ENCODE measurements at places on chromosomes 16 and 17. TPM values are rescaled to one million over a fixed set of nuclear protein-coding genes. Genes with fewer than 3 reads are reported as not detected.

- H3K27ac ChIP-seq, result no peak overlapping the region
- no peak overlapping the region for H3K4me3 ChIP-seq
- DNase-seq, result no peak
- H3K4me1 ChIP-seq, result peaks cover 57% of the 10 kb centered on the region
- no peaks in the 10 kb centered on the region for H3K27me3 ChIP-seq
- H3K36me3 ChIP-seq, result peaks cover 9% of the 10 kb centered on the region
Observed at GRCh38 chr17:4837471-4838308, 4.5 kb downstream of the MINK1 start.

Gene HOXB6
- not detected for total RNA-seq

Gene ASGR1
- not detected for total RNA-seq

- no peaks in the 10 kb centered on the region for H3K27me3 ChIP-seq
- H3K4me1 ChIP-seq, result no peaks in the 10 kb centered on the region
- H3K4me3 ChIP-seq, result no peak overlapping the region
- H3K27ac ChIP-seq, result no peak overlapping the region
- peak; percentile 82 for DNase-seq
- no peaks in the 10 kb centered on the region for H3K36me3 ChIP-seq
Observed at GRCh38 chr17:64420143-64420670, 28.7 kb upstream of the MILR1 start.

DNA sequence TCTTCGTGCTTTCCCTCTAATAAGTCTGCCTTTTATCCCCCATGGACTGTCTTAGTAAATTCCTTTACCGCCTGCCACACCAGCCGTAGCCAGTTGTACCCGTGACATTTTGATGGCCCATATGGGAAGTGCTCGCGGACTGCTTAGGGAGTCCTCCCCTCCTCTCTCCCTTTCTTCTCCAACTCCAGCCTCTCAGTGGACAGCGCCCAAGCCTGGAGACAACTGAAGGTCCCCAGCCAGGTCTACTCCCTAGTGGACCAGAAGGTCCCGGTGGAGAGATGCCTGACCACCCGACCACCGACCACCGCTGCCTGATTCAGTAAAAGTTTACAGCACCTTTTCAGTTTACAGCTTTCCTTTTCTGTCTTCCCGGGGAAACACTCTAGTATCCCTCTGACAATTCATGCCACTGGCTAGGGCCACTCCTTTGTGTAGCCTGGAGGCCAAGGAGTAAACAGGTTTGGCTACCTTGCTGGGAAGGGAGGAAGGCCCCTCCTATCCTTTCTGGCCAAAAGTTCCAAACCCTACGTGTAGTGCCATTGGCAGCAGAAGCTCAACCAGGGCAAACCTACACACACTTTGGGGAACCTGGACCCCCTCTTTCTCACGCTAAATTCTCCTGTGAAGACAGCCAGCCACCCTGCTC lies 18.0 kb downstream of the CTRB2 start:
- no peak overlapping the region for H3K27ac ChIP-seq
- H3K4me3 ChIP-seq, result no peak overlapping the region
- no peaks in the 10 kb centered on the region for H3K27me3 ChIP-seq
- H3K36me3 ChIP-seq, result no peaks in the 10 kb centered on the region

DNA sequence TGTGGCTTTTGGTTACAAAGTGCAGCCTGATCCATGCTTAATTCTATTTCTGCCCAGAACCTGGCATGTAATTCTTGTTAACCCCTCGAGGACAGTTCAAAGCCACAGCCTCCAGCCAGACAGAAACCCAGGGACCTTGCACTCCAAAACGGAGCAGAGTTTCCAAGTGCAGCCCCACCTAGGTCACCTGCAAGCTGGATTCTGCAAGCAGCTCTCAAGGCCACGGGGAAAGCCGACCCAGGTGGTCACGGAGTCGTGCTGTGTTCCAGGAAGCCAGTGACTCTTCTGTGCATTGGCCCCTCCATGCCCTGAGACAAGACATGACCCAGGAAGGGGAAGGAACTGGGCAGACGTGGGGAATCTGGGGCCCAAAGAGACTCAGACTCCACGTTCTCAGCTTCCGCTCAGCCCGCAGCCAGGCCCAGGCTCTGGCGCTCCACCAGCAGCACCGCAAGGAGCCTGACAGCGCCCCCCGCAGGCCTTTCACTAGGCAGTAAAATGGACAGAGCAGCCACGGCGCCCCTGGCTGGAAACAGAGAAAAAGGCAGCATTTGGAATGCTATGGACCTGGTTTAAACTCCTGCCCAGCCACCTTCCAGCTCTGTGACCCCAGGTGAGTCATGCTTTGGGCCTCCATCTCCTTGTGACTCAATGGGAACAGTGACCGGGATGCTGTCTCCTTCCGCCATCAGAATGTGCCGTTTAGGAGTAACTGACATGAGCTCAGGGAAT lies 27.3 kb upstream of the GSG1L start:
- no peaks in the 10 kb centered on the region for H3K27me3 ChIP-seq
- no peaks in the 10 kb centered on the region for H3K36me3 ChIP-seq
- no peak for DNase-seq
- H3K4me3 ChIP-seq, result no peak overlapping the region
- H3K27ac ChIP-seq, result no peak overlapping the region

Gene HOXB4
- total RNA-seq, result 2.9 TPM

DNA sequence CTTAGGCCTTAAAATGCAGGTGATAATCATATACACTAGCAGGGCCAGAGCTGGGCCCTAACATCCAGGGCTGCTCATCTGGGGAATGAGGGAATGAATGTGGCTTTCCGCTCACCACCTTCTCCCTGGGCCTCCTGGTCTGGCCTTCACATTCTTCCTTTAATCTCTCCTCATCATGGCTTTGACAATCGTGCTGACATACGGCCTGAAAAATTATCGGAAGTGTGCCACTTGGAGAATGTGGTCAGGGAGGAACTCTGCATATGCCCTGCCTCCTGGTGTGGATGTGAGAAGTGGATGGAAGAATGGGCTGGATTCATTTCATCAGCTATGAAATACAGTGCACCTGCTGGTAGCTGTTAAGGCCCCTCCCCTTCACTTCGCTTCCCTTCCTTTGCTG lies 2.4 kb downstream of the WSCD1 start:
- H3K36me3 ChIP-seq, result no peaks in the 10 kb centered on the region
- no peaks in the 10 kb centered on the region for H3K4me1 ChIP-seq
- no peak overlapping the region for H3K27ac ChIP-seq
- H3K4me3 ChIP-seq, result no peak overlapping the region
- no peak for DNase-seq
- H3K27me3 ChIP-seq, result peaks cover 12% of the 10 kb centered on the region

Gene MRC2
- 10.2 TPM for total RNA-seq

GRCh38 chr17:50917418-50917743 lies 51.2 kb upstream of the TOB1 start:
- no peak for DNase-seq
- H3K36me3 ChIP-seq, result no peaks in the 10 kb centered on the region
- H3K27me3 ChIP-seq, result no peaks in the 10 kb centered on the region
- H3K27ac ChIP-seq, result peak overlapping the region; percentile 82
- peaks cover 47% of the 10 kb centered on the region for H3K4me1 ChIP-seq

DNA sequence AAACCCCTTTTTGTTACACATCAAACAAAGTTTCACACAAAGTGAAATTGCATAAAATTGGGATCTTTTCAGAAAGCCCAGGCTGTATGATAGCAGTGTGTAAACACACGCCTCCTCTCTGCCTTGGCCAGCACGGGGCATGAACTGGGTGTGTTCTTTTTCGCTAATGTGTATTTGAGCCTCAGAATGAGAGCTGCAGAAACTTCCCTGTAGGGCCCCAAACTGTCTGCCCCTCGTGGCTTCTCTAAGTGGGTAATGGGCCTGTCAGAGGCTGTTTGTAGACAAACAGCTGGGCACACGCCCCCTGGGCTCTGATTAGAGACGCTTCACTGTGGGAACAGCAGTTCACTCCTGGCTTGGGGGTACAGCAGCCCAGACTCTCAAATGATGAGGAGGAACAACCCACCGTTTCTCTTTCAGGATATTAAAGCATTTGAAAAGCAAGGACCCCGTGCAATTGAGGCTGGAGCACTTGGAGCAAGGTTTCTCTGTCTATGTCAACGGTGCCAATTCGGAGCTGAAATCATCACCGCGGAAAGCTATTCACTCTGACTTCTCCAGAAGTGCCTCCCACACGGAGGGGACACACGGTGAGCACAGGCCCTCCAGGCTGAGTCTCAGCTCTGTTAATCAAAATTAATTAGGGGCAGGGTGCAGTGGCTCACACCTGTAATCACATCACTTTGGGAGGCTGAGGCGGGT lies 78.4 kb downstream of the KATNIP start:
- no peaks in the 10 kb centered on the region for H3K27me3 ChIP-seq
- DNase-seq, result no peak
- H3K36me3 ChIP-seq, result no peaks in the 10 kb centered on the region
- no peak overlapping the region for H3K4me3 ChIP-seq
- no peak overlapping the region for H3K27ac ChIP-seq
- H3K4me1 ChIP-seq, result no peaks in the 10 kb centered on the region

- no peak overlapping the region for H3K4me3 ChIP-seq
- H3K27me3 ChIP-seq, result no peaks in the 10 kb centered on the region
- H3K27ac ChIP-seq, result peak overlapping the region; percentile 65
- DNase-seq, result no peak
- peaks cover 84% of the 10 kb centered on the region for H3K4me1 ChIP-seq
Observed at GRCh38 chr17:38894276-38894675, 24.4 kb downstream of the LASP1 start.

Gene TMC8
- 454 TPM for total RNA-seq

Gene STAT5B
- total RNA-seq, result 241 TPM

GRCh38 chr16:78896280-78896679 lies 704.3 kb downstream of the MAF start:
- no peak overlapping the region for H3K27ac ChIP-seq
- DNase-seq, result no peak
- H3K36me3 ChIP-seq, result no peaks in the 10 kb centered on the region
- H3K4me1 ChIP-seq, result peaks cover 8% of the 10 kb centered on the region

GRCh38 chr17:43457362-43457692 lies 26.4 kb upstream of the DHX8 start:
- no peaks in the 10 kb centered on the region for H3K36me3 ChIP-seq
- no peak overlapping the region for H3K4me3 ChIP-seq
- DNase-seq, result no peak
- no peaks in the 10 kb centered on the region for H3K4me1 ChIP-seq

- no peaks in the 10 kb centered on the region for H3K27me3 ChIP-seq
- H3K4me3 ChIP-seq, result no peak overlapping the region
- peaks cover 36% of the 10 kb centered on the region for H3K4me1 ChIP-seq
- peaks cover 2% of the 10 kb centered on the region for H3K36me3 ChIP-seq
- no peak for DNase-seq
Observed at GRCh38 chr17:58322581-58323185, 5.9 kb downstream of the TSPOAP1 start.

- H3K4me3 ChIP-seq, result no peak overlapping the region
- no peaks in the 10 kb centered on the region for H3K27me3 ChIP-seq
- H3K27ac ChIP-seq, result no peak overlapping the region
- no peaks in the 10 kb centered on the region for H3K36me3 ChIP-seq
- DNase-seq, result no peak
Observed at GRCh38 chr16:75203667-75204409, 3.1 kb downstream of the CTRB2 start.

Gene RNF43
- 3.3 TPM for total RNA-seq

- H3K27ac ChIP-seq, result no peak overlapping the region
- H3K27me3 ChIP-seq, result no peaks in the 10 kb centered on the region
Observed at GRCh38 chr16:12206098-12206748, 229.7 kb downstream of the SNX29 start.

GRCh38 chr16:79598348-79599181 lies 2.0 kb downstream of the MAF start:
- DNase-seq, result peak; percentile 69
- H3K4me3 ChIP-seq, result peak overlapping the region; percentile 92
- H3K36me3 ChIP-seq, result peaks cover 5% of the 10 kb centered on the region
- H3K4me1 ChIP-seq, result peaks cover 47% of the 10 kb centered on the region
- no peaks in the 10 kb centered on the region for H3K27me3 ChIP-seq
- H3K27ac ChIP-seq, result peak overlapping the region; percentile 51

GRCh38 chr17:283911-284675 lies 68.5 kb downstream of the RPH3AL start:
- no peaks in the 10 kb centered on the region for H3K36me3 ChIP-seq
- no peak overlapping the region for H3K27ac ChIP-seq
- no peaks in the 10 kb centered on the region for H3K27me3 ChIP-seq
- no peaks in the 10 kb centered on the region for H3K4me1 ChIP-seq

Gene PRDM7
- not detected for total RNA-seq

DNA sequence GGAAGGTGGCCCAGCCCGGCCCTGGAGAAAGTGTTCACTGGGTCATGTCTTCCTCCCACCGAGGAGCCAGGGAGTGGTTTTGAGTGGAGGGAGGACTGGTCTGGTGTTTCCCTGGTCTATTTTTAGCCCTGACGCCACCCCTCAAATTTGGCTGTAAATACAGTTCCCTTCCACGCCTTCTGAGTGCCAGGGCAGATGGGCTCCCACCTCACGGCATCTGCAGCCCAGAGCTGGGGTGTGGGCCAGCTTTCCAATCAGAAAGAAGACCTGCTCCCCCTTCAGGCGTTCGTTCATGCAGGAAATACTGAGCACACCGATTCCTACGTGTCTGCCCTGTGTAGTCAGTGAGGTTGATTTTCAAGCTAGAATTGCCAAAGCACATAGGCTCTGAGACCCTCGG lies 53.7 kb downstream of the SNX20 start:
- peaks cover 15% of the 10 kb centered on the region for H3K4me1 ChIP-seq
- no peaks in the 10 kb centered on the region for H3K27me3 ChIP-seq
- peak; percentile 35 for DNase-seq
- H3K4me3 ChIP-seq, result no peak overlapping the region
- no peak overlapping the region for H3K27ac ChIP-seq

Data from CD4-positive, CD25-positive, alpha-beta regulatory T cell (primary cell).